ENCODE measurements at places on chromosomes 16 and 17.

DNA sequence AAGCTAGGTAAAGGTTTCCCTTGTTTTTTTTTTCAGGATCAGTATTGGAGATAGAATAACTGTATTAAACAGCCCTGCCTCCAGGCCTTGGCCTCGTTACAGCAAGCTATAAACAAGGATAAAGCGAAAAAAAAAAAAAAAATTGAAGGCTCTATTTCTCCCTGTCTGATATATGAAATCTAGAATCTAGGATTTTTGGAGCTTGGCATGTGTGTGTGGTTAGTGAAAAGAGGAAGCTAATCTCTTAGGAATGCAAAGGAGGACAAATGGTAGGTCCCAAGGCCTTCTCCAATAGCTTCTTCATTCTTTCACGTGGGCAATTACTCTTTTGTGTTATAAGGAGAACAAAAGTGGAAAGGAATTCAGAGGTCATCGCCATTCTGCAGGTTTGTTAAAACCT is 470.3 kb downstream of the TMEM114 start:
- DNase-seq = no peak

DNA sequence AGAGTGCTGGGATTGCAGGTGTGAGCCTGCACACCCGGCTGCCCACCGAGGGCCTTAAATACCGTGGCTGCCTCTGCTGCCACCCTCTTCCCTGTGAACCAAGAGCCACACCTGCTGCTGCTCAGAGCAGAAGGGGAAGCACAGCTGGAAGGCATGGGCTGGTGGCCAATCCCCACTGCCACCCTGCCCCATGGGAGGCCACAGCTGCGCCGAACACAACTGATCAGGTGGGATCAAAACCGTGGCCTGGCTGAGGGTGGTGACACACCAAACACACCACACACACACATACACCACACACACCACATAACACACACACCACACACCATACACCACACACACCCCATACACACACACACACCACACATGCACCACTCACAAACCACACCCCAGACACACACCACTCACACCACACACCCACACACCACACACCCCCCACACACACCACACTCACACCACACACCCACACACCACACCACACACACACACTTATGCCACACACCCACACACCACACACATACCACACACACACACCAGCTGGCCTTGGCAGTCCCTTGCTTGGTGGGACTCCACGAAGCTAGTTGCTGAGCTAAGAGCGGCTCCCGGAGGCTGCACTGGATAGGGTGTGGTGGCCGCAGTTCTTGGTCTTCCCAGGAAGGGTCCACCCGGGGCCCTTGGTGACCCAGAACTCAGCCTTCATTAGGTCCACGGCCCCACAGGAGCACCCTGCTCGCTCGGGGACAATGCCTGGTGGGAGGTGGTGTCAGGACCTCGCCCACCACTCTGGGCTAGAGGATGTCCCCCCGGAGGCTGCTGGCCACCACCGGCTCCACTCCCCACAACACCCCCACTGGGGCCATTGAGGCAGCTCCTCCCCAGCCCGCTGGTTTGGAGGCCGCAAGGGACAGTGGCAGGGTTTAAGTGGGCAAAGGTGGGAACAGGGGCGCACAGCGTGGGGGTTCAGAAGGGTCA is 14.9 kb downstream of the CEP131 start:
- no peak for DNase-seq

- DNase-seq = no peak
Measured at GRCh38 chr17:9666461-9667050, 21.2 kb downstream of the USP43 start.

DNA sequence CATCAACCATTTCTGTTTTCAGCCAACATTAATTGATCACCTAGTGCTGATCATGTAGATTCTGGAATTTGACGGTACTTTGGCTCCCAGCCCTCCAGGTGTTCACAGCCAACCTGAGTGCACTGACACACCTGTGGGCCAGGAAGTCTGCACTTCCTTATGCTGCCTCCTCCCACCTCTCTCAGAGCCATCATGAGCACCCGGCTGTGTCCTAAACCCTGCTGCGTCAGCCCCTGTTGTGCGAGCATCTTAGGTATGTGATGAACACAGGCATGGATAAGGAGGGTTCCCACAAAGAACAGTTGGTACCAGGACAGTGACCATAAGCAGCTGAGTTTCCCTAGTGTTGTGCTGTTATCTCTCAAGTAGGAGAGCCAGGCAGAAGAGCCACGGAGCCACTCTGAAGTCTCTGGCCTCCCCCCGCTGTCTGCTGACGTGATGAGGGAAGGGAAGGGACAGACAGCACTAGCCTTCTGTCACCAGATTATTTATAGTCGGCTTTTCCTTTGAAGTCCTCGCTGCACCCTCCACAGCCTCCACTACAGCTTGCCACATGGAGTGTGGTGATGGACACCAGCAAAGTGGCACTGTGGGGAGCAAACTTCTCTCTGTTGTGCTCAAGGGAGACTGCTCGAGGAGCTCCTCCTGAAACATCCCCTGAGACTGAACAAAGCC is 162.8 kb upstream of the ANKFN1 start:
- no peak for DNase-seq

- no peak for DNase-seq
Measured at GRCh38 chr16:31186176-31186575, 6.2 kb downstream of the FUS start.

- peak; percentile 74 for DNase-seq
Measured at GRCh38 chr17:7477392-7478275, 1.8 kb downstream of the ZBTB4 start.

DNA sequence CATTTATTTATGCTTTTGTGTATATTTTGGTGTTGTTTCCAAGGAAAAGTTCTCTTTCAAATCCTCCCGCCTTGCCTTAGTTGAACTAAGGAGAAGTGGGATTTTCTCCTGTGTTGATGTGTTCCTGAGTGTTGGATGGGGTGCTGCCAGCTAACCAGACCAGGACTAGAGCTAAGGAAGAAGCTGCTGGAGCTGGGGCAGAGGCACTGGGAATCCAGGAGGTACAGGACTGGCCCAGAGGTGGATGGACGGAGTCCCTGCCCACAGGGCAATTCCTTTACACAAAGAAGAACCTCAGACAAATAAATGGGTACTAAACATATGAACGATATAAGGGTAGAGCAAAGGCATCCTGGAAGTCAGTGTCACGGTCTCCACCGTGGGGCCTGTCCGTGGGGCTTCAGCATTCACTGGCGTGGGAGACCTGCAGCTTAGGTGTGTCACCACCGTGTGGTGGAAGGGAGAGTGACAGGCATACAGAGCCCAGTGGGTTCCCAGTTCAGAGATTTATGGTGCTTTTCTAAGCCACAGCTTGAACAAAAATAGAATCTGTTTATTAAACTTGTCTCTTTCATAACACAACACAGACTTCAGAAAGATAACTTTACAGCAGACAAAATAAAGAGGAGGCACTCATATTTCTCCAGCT is 270.7 kb downstream of the NTN1 start:
- DNase-seq = peak; percentile 78

- DNase-seq = no peak
Measured at GRCh38 chr16:63301349-63301748, 1265.1 kb upstream of the CDH8 start.

GRCh38 chr17:81428948-81429774 is 33.9 kb downstream of the BAHCC1 start:
- DNase-seq = no peak

DNA sequence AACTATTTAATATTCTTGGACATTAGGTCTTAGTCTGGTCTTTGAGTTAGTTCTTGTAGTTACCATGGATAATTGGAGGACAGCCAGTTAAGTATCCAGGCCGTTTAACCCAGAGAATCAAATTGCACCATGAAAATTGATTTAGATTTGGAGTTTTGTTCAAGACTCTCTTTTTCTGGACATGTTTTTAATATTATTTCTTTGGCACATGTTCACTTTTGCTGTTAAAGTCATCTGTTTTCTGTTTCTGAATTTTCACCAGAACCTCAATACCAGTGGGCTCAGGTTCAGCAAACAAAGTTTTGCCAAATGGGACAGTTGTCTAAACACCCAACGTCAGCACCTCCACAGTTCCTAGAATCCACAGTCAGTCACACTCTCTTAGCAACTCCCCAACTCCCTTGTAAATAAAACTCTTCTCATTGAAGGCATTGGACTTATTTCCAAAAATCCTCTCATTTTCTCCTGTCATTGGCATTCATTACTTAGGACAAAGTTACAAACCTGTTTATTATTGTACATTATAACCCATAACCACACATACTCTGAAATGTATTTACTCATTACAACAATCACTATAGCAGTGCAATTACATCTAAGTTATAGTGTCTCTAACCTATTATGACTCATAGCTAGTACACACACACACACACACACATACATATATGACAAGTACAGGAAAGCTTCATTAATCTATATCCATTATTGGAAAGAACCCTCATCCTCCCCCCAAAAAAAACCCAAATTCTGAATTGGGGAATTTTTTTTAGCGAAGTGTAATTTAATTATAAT is 33.5 kb upstream of the DNAH9 start:
- no peak for DNase-seq

DNA sequence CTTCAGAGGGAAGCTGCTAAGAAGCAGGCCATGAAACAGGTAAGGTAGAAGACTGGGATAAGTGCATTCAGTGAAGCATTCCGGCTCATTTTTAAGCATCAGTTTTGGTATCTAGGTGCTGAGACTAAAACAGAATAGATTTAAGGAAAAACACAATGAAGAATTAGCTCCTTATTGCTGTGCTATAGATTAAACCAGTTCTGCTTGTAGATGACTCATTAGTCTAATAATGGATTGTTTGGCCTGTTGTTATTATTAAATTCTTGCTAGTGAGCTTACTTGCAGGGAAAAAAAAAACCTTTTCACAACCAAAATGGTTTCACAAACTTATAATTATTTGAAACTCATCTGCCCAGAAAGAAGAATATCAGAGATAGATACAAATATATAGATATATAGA is 55.9 kb downstream of the NSRP1 start:
- no peak for DNase-seq

- DNase-seq = no peak
Measured at GRCh38 chr17:83178533-83179304, 99.3 kb downstream of the METRNL start.

DNA sequence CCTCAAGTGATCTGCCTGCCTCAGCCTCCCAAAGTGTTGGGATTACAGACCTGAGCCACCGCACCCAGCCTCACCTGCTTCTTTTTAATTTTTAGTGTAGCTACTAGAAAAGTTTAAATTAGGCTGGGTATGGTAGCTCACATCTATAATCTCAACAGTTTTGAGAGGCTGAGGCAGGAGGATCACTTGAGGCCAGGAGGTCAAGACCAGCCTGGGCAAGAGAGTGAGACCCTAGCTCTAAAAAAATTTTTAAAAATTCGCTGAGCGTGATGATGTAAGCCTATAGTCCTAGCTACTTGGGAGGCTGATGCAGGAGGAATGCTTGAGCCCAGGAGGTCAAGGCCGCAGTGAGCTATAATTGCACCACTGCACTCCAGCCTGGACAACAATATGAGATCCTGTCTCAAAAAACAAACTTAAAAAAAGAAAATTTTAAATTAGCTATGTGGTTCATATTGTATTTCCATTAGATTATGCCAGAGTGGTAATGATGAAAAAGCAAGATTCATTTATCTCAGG is 34.9 kb downstream of the TXNDC11 start:
- DNase-seq = no peak

DNA sequence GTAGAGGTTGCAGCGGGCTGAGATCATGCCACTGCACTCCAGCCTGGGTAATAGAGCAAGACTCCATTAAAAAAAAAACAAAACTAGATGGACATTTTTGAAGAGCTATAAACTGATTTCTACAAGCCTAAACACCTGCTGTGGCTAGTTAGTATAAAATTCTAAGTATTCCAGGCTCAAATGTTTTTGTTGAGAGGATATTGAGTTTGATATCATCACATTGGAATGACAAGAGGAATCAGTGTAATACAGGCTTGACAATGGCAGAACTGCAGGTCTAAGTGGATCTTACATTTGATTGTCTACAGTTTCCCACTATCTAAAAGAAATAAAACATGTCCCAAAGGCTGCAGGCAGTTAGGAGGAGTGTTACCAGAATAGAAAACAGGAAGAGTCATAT is 23.9 kb upstream of the DLX3 start:
- DNase-seq = no peak

DNA sequence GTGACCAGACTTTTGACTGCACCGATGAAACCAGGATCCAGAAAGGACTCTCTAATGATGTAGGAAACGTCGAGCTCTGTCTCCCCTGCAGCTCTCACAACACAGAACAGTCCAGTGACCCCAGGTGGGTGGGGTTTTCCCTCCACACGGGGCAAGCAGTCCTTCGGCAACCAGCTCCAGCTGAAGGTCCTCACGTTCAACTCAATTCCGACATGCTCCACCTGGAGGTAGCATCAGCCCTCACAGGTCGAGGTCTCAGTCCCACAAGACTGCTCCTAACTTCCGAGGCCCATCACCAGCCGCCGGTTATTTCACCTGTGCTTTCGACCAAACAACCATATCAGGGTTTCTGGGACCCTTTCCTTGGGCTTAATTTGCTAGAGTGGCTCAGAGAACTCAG is 28.2 kb downstream of the ITGAE start:
- DNase-seq = no peak

GRCh38 chr16:31400191-31400590 is 7.1 kb downstream of the ITGAD start:
- no peak for DNase-seq

Data from islet precursor cell (in vitro differentiated cells).